ENCODE measurements at places on chromosomes 3 and 15.

- DNase-seq, result no peak
Measured at GRCh38 chr3:23406601-23407000, 203.5 kb downstream of the UBE2E2 start.

DNA sequence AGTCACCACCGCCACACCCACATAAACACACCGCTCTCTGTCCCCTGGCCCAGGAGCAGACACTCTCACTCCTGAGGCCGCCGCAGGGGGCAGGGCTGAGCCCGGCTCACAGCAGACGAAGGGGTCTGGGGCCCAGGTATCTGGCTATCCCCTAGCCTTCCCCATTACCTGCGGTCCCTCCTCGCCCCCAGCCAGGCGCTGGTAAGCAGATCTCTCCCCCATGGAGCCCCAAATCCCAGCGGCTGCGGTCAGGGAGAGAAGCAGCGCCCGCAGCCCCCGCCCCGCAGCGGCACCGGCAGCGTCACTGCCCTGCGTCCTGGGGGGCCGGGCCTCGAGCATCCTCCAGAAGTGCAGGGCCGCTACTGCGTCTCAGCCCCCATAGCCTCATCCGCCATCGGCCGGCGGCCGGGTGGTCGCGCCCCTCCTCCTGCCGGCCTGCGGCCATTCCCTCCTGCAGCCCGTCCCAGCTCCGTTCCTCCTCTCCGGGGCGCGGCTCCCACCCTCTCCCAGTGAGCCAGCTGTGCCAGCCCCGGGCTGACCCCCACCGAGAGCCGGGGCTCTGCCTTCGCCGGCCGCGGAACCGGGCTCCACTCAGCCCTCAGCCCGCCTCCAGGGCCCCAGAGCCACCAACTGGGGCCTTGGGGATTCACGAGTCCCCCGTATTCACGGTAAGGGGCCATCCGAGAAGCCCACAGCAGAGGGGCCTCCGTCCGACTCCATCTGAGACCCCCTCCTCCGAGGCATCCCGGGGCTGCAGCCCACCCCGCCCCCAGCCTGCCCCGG, 13.1 kb downstream of the TNK2 start:
- DNase-seq, result peak; percentile 34

DNA sequence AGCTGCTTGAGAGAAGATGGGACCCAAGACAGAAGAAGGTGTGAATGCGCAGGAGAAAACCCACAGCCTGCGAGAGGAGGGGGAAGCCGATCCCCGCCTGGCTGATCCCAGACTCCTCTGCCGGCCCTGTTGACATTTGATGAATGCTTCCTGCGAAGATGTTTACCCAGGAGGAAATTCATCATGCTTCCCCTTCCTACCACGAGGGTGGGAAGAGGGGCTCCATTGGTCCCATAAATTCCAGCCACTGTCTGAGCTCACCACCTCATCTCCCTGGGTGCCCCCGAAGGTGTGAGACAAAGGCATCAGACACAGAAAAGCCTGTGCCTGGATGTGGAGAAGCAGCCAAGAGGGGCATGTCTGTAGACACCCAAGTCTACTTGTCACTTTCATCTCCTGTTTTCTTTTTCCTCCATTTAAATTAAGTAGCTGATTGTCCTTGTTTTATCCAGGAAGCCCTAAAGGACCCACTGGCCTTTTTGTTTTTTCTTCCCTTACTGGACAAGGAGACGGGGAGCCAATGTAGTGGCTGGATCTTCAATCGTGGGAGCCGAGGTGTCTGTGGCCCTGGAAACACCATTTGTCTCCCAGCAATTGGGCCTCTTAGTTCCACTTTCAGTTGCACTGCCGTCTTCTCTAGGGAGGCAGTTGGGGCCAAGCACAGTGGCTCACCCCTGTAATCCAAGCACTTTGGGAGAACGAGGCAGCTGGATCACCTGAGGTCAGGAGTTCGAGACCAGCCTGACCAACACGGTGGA, 95.3 kb upstream of the HES1 start:
- DNase-seq, result no peak

- DNase-seq, result peak; percentile 7
Measured at GRCh38 chr3:106176734-106177133, 307.9 kb upstream of the CBLB start.

DNA sequence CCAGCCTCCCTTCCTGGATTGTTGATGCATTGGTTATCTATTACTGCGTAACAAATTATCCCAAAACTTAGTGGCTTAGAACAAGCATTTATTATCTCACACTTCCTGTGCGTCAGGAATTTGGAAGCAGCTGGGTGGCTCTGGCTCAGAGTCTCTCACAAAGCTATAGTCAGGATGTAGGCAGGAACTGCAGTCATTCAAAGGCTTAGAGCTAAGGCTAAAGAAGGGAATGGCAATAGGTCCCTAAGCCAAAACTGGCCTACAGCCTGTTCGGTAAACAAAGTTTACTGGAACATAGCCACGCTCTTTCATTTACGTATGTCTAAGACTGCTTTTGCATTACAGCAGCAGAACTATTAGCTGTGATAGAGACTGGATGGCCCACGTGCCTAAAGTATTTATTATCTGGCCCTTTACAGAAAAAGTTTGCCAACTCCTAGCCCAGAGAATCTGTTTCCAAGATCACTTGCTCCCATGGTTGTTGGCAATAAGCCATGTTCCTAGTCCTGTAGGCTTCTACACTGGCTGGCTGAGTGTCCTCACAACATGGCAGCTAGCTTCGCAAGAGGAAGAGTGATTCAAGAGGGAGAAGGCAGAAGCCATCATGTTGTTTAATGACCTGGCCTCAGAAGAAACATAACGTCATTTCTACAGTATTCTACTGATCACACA, 132.4 kb downstream of the SNRK start:
- DNase-seq, result no peak

DNA sequence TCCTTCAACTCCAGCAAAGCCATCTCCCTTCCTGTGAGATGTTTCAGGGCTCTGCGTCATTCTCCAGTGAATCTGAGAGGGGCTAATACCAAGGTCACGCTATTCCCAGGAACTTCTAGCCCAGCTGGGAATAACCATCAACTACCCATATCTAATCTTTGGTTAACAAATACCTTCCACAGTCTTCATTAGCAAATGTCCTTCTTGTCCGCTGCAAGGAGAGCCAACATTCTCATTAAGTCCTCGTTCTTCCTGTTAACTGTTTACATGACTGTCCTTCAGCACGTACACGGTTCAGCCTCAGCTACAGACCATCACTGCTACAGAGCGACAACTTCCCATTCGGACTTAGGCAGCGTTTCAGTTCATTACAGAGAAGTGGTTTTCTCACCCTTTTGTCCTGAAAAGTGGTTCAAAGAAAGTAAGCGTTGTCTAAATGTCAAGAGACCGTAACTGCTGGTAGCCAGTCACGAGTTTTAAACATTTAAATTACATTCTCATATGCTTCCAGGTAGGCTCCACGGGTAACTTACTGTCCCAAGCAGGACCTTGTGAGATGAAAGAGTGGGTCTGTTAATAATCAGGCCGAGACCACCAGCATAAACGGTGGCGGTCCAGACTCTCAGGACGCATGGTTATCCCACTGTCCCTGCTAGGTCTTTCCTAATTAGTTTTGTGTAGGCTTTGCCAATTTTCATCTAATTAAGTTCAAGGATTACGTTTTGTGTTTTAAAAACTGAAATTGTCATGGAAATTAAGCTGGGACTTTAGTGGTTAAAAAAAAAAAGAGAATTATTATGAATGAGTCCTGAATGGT, 63.8 kb downstream of the CHSY1 start:
- DNase-seq, result no peak

DNA sequence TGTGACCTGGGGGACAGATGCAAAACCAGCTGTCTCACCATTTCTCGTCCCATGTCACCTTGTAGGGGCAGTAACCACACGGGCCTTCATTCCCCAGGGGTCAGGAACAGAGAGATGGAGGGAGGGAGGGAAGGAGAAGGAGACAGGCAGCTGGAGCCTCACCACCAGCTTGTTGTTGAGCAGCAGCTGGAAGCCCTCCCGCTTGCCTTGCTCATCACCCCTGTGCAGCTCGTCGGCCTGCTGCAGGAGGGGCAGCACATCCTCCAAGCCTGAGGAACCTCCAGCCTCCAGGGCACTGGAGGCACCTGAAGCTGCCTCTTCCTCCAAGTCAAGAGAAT, 10.3 kb downstream of the RMDN3 start:
- no peak for DNase-seq

DNA sequence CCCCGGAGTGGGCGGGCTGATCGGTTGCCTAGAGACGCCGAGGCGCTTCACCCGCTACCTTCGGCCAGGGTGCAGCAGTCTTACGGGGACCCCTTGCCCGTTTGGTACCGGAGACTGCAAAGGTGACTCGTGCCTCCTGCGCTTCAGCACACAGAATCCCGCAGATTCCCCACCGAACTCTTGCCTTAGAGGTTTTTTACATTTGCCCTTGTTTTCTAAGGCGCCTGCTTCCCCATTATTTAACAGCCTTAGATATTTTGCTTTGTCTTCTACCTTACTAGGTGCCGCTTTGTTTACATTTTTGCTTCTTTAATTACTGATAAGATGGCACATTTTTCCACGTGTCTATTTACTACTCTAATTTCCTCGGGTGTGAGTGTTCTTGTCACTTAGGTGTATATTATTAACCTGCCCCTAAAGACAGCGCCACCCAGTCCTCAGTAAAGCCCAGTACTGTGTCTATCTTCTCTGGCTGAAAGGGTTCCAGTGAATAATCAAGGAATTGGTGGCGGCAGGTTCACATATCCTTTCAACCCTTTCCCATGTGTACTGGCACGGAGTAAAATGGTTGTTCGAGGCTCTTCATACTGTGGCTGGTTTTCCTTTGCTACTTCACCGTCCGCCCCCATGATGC, 573 bp upstream of the CEP152 start:
- no peak for DNase-seq

DNA sequence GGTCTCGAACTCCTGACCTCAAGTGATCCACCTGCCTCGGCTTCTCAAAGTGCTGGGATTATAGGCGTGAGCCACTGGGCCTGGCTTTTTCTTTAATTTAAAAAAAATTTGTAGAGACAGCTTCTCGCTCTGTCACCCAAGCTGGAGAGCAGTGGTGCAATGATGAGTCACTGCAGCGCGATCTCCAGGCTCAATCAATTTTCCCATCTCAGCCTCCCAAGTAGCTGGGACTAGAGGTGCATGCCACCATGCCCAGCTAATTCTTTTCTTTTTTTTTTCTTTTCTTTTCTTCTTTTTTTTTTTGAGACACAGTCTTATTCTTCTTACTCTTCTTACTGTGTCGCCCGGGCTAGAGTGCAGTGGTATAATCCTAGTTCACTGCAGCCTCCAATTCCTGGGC, 19.8 kb downstream of the TUBGCP4 start:
- no peak for DNase-seq

DNA sequence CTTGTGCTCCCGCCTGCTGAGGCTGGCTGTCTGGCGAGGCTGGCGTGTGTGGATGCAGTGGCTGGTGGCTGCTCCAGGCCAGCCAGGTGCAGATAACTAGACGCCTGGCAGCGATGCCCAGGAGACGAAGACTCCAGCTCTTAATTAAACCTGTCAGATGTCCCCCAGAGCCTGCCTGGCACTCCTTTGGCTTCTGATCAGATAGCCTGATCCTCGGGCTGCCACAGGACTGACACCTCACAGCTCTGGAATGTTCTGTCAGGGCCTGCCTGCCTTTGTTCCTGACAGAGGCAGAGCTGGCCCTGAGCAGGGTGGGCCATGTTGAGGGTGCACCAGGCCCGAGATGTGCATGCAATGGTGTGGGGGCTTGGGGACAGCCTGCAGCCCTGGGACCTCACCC, 36.5 kb downstream of the PLXNA1 start:
- DNase-seq, result no peak

GRCh38 chr3:22612927-22613326, 590.2 kb upstream of the UBE2E2 start:
- DNase-seq, result no peak

DNA sequence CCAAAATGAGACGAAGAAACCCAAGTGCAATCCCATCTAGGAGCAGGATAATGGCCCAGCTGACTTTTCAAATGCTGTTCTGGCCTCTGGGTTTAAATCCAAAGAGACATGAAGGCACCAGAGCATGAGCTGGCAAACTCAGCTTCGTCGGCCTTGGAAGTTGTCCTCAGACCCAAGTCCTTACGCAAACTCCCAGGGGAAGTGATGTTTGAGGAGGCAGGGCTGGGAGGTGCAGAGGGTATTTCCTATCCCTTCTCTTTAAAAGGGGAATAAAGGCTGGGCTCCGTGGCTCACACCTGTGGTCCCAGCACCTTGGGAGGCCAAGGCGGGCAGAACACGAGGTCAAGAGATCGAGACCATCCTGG, 68.9 kb upstream of the HERC1 start:
- DNase-seq, result no peak

DNA sequence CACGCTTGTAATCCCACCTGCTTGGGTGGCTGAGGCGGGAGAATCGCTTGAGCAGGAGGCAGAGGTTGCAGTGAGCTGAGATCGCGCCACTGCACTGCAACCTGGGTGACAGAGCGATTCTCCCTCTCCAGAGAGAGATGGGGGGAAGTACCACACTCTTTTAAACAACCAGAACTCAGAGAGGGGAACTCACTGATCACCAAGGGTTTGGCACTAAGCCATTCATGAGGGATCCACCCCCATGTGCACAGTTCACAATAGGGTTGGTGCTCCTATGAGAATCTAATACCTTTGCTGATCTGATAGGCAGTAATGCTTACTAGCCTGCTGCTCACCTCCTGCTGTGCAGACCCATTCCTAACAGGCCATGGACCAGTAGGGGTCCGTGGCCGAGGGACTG, 51.6 kb downstream of the QTRT2 start:
- no peak for DNase-seq

GRCh38 chr15:46709460-46710083, 1007.7 kb upstream of the SEMA6D start:
- no peak for DNase-seq

- no peak for DNase-seq
Measured at GRCh38 chr15:82986442-82986780, 401 bp downstream of the RAMAC start.

GRCh38 chr3:114650808-114651207, 357.0 kb downstream of the TIGIT start:
- DNase-seq, result no peak

DNA sequence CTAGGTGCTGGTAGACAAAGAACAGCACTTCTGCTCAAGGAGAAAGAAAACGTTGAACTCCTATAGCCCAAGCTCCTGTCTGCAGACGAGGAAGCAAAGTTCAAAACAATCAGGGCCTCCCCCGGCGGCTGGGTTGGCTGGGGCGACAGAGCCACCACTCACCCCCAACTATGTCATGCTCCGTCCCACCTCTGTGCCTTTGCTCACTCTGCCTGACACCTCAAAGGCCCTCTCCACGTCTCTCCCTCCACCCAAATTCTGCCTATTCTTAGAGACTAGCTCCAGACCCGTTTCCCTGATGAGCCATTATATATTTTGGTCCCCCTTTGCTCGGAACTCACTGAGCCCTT, 304.3 kb downstream of the TLE3 start:
- DNase-seq, result no peak

GRCh38 chr3:65107174-65107573, 419.4 kb upstream of the ADAMTS9 start:
- DNase-seq, result no peak

GRCh38 chr15:84910928-84911623, 26.6 kb downstream of the SLC28A1 start:
- no peak for DNase-seq

DNA sequence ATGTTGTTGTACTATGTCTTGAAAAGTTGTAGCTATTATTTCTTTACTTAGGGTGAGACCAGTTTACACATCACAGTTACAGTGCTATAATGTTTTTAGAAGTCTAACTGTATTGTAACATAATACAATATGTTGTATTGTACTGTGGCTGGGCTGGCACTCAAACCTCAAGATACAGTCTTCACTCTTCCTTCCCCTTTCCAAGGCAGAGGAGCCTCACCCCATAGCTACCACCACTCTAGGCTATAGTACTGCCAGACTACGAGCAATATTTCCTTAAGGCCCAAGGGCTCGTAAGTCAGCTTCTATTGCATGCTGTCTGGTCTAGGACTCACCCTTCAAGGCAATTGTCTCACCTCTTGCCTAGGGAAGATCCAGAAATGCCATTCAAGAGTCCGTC, 597.7 kb downstream of the OTOL1 start:
- no peak for DNase-seq

Data from stimulated activated CD4-positive, alpha-beta T cell treated with anti-CD3 and anti-CD28 coated beads, Interleukin-15, amount 100 ng/mL, for 1 hour (primary cell).